Dermis microvascular lymphatic vessel endothelial cell (primary cell): ENCODE measurements at places on chromosomes 2 and 18. TPM values are rescaled to one million over a fixed set of nuclear protein-coding genes. Genes with fewer than 3 reads are reported as not detected.

Gene GCG
- not detected in 2 replicates for total RNA-seq

Gene ARMC9
- 6.0 and 7.2 TPM in 2 replicates for total RNA-seq

Gene TTN
- 0.76 and 1.7 TPM in 2 replicates for total RNA-seq

Gene CRYBA2
- not detected in 2 replicates for total RNA-seq

Gene TMEFF2
- total RNA-seq, result not detected in 2 replicates

Gene ARL4C
- total RNA-seq, result 2.7 and 4.4 TPM in 2 replicates

Gene CPLX4
- not detected in 2 replicates for total RNA-seq

Gene CKAP2L
- 2.0 and 3.1 TPM in 2 replicates for total RNA-seq

Gene UPP2
- total RNA-seq, result not detected in 2 replicates
